Tibial artery (tissue), 4 donors: ENCODE measurements at places on chromosomes 13 and 19.
A peak's percentile ranks its signal among the peaks of the same experiment; 100 is the strongest.

- H3K4me1 ChIP-seq = no peaks in the 10 kb centered on the region
- no peaks in the 10 kb centered on the region for H3K36me3 ChIP-seq
- H3K27me3 ChIP-seq = no peaks in the 10 kb centered on the region
- no peak overlapping the region for H3K4me3 ChIP-seq
- DNase-seq = no peak
- no peak overlapping the region for H3K27ac ChIP-seq
Observed at GRCh38 chr13:90402613-90403012, 944.9 kb upstream of the MIR17HG start.

DNA sequence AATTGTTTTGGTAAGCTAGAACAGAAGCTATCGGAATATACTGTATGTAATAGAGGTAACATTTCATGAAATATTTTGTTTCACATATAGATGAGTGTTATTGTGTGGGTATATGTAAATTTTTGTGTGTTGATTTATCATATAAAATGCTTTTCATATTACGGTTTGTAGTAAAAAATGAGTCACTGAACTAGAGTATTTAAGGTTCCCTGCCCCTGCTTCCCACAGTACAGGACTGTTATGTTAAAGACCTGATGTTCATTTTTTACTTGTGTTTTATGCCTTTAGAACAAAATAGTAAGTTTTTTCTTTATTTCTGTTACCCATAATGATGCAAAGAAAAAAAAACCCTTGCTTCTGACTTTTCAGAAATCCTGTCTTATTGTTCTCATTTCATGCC is 243.4 kb downstream of the ENOX1 start:
- peaks cover 19% of the 10 kb centered on the region for H3K4me1 ChIP-seq
- H3K4me3 ChIP-seq = no peak overlapping the region
- H3K36me3 ChIP-seq = no peaks in the 10 kb centered on the region
- no peaks in the 10 kb centered on the region for H3K27me3 ChIP-seq
- H3K27ac ChIP-seq = no peak overlapping the region

GRCh38 chr19:31289976-31290375 is 59.3 kb downstream of the TSHZ3 start:
- DNase-seq = no peak
- H3K27me3 ChIP-seq = no peaks in the 10 kb centered on the region
- H3K4me3 ChIP-seq = no peak overlapping the region
- no peak overlapping the region for H3K27ac ChIP-seq
- no peaks in the 10 kb centered on the region for H3K36me3 ChIP-seq

GRCh38 chr13:78764665-78765064 is 105.7 kb upstream of the OBI1 start:
- H3K27me3 ChIP-seq = no peaks in the 10 kb centered on the region
- no peaks in the 10 kb centered on the region for H3K4me1 ChIP-seq
- H3K36me3 ChIP-seq = no peaks in the 10 kb centered on the region
- H3K4me3 ChIP-seq = no peak overlapping the region
- no peak for DNase-seq
- no peak overlapping the region for H3K27ac ChIP-seq

DNA sequence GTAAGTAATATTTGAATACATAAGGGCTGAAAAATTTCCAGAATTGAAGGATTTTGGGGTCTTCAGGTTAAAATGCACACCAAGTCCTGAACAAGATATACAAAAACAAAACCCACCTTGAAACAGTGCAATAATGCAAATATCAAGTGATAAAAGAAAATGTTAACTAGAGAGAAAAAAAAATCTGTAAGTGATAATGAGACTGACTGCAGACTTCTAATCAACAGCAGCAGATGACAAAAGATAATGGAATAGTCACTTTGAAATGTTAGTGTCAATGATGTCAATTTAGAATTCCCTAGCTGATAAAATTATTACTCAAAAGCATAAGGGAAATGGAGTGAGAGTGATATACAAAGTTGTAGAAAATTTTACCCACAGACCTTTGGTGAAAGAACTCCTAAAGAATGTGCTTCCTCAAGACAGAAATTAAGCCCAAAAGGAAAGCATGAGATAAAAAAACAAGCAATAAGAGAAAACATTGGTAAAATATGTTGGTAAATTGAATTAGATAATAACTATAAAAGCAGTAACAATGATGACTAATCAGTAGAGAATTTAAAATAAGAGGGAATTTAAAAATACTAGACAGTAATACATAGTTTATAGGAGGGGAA is 12.4 kb upstream of the DGKH start:
- H3K4me3 ChIP-seq = no peak overlapping the region
- no peak overlapping the region for H3K27ac ChIP-seq
- H3K27me3 ChIP-seq = no peaks in the 10 kb centered on the region
- H3K36me3 ChIP-seq = no peaks in the 10 kb centered on the region
- H3K4me1 ChIP-seq = peaks cover 5% of the 10 kb centered on the region
- DNase-seq = no peak

GRCh38 chr13:68369739-68370138 is 1139.6 kb upstream of the PCDH9 start:
- H3K4me1 ChIP-seq = no peaks in the 10 kb centered on the region
- no peak overlapping the region for H3K4me3 ChIP-seq
- H3K36me3 ChIP-seq = no peaks in the 10 kb centered on the region
- no peaks in the 10 kb centered on the region for H3K27me3 ChIP-seq
- DNase-seq = no peak

GRCh38 chr13:75739244-75739868 is 103.2 kb downstream of the LMO7 start:
- peaks cover 20% of the 10 kb centered on the region for H3K4me1 ChIP-seq
- DNase-seq = no peak
- no peaks in the 10 kb centered on the region for H3K27me3 ChIP-seq
- H3K4me3 ChIP-seq = no peak overlapping the region
- no peaks in the 10 kb centered on the region for H3K36me3 ChIP-seq

GRCh38 chr13:109577191-109577700 is 209.1 kb downstream of the IRS2 start:
- H3K4me1 ChIP-seq = no peaks in the 10 kb centered on the region
- no peak overlapping the region for H3K4me3 ChIP-seq
- H3K36me3 ChIP-seq = no peaks in the 10 kb centered on the region
- DNase-seq = no peak
- H3K27ac ChIP-seq = no peak overlapping the region
- H3K27me3 ChIP-seq = no peaks in the 10 kb centered on the region

DNA sequence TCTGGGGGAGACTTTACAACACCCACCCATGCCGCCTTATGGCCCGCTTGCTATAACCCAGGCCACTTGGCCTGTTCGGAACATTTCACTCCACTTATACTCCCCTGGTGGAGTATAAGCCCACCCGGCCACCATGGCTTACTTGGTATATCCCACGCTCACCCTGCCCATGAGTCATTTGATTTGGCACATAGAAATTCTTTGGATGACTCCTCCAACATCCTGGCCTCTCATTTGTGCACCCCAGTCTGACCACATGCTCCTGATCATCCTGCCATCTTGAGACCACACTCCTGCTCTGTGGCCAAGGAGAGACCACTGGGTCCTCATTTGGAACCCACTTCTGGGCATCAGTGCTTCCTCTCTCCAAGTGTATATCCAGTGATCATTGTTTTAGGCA is 5.2 kb downstream of the SPACA6 start:
- DNase-seq = no peak
- H3K36me3 ChIP-seq = peaks cover 53% of the 10 kb centered on the region
- no peak overlapping the region for H3K27ac ChIP-seq
- no peaks in the 10 kb centered on the region for H3K4me1 ChIP-seq

GRCh38 chr19:44499559-44499958 is 763 bp downstream of the ZNF180 start:
- peak overlapping the region; percentile 63 for H3K4me3 ChIP-seq
- peaks cover 30% of the 10 kb centered on the region for H3K36me3 ChIP-seq
- peak overlapping the region; percentile 81 for H3K27ac ChIP-seq
- no peaks in the 10 kb centered on the region for H3K4me1 ChIP-seq
- H3K27me3 ChIP-seq = no peaks in the 10 kb centered on the region

- H3K4me3 ChIP-seq = no peak overlapping the region
Observed at GRCh38 chr19:33296488-33296971, 5.8 kb downstream of the CEBPA start.

GRCh38 chr13:33624740-33625139 is 193.2 kb upstream of the RFC3 start:
- H3K4me3 ChIP-seq = no peak overlapping the region
- H3K27ac ChIP-seq = no peak overlapping the region
- no peaks in the 10 kb centered on the region for H3K4me1 ChIP-seq
- no peaks in the 10 kb centered on the region for H3K36me3 ChIP-seq

- H3K27me3 ChIP-seq = no peaks in the 10 kb centered on the region
- DNase-seq = no peak
- no peaks in the 10 kb centered on the region for H3K4me1 ChIP-seq
- no peak overlapping the region for H3K27ac ChIP-seq
- H3K4me3 ChIP-seq = no peak overlapping the region
Observed at GRCh38 chr19:31328238-31328637, 21.0 kb downstream of the TSHZ3 start.

DNA sequence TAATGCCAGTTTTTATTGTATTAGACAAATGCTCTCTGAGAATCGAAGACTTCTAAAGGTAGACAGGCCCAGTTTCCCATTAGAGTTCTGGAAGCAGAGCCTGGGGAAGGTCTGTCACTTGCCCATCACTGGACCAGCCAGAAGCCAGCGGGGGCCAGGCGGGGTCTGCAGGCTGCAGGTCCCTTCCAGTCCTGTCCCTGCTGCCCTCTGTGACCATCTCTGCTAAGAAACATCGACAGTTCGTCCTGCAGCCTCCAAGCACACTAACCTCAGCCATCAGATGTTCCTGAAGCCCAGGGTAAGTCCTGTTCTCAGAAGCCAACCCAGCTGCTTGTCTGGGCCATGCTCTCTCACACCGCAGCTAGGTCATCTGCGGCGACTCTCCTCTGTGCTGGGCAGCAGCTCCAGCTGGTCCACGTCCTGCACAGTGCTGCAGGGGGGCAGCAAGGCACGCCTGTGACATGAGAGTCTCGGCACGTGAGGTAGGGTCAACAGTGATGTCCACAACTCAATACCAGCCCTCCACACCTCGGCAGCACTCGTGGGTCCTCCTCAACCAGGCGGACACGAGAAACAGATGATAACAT is 2.9 kb upstream of the ADPRHL1 start:
- no peaks in the 10 kb centered on the region for H3K27me3 ChIP-seq
- no peaks in the 10 kb centered on the region for H3K4me1 ChIP-seq
- no peak overlapping the region for H3K27ac ChIP-seq
- H3K36me3 ChIP-seq = peaks cover 81% of the 10 kb centered on the region

DNA sequence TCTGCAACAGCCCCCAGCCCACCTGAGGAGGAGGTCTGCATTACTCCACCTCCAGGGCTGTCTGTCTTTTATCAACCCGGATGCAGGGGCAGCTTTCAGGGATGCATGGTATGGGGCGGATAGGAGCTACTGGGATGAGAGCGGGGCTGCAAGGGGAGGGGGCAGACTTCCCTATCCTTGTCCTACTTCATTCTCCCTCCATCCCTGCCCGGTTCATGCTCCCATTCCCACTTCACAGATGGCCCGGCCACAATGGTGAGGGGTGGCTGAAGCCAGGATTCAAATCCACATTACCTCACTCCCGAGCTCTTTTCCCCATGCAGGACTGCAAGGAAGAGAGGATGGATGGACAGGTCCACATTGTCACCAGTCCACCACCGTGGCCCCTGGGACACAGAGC is 40.5 kb upstream of the VSTM2B start:
- H3K27me3 ChIP-seq = no peaks in the 10 kb centered on the region
- H3K4me1 ChIP-seq = no peaks in the 10 kb centered on the region
- DNase-seq = no peak
- no peak overlapping the region for H3K4me3 ChIP-seq

DNA sequence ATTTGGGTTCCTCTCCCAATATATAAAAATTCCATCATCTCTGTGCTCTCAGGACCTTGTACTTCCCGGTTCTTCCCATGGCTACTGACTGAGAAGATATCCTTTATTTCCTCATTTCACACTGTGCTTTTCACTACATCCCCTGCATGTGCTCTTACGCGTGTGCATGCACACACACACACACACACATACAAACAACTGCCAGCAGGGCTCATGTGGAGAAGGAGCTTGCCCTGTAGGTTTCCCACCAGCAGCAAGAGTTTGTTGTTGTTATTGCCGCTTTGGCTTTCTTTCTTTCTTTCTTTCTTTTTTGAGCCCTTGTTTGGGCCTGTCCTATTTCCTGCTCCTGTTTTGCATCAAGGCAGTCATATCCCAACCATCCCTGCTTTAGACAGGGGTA is 43.6 kb downstream of the TEX26 start:
- H3K36me3 ChIP-seq = no peaks in the 10 kb centered on the region
- H3K27ac ChIP-seq = no peak overlapping the region
- peaks cover 29% of the 10 kb centered on the region for H3K4me1 ChIP-seq

- no peaks in the 10 kb centered on the region for H3K36me3 ChIP-seq
- no peak overlapping the region for H3K27ac ChIP-seq
- DNase-seq = no peak
- no peaks in the 10 kb centered on the region for H3K4me1 ChIP-seq
- H3K27me3 ChIP-seq = no peaks in the 10 kb centered on the region
Observed at GRCh38 chr19:13604902-13605586, 98.8 kb upstream of the CACNA1A start.

DNA sequence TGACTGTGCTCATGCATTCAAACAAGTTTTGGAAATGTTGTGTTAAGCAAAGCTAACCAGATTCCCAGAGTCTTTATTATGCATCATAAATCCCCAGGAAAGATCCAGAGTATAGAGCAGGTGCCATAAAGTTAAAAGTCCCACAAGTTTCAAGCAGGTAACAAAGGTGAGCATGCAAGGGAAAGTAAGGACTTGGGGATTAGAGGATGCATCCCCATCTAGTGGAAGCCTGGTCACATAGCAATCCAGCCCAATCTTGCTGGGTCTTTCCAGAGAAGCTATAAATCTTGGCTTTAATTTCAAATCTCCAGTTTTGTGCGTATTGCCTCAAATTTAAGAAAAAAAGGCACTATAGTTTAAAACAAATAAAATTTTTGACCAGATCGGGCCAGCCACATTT is 72.7 kb downstream of the ZNF254 start:
- peaks cover 31% of the 10 kb centered on the region for H3K36me3 ChIP-seq
- DNase-seq = no peak
- no peak overlapping the region for H3K4me3 ChIP-seq
- no peaks in the 10 kb centered on the region for H3K4me1 ChIP-seq

- no peak overlapping the region for H3K4me3 ChIP-seq
- no peaks in the 10 kb centered on the region for H3K27me3 ChIP-seq
- H3K4me1 ChIP-seq = no peaks in the 10 kb centered on the region
- DNase-seq = peak; percentile 23
- no peak overlapping the region for H3K27ac ChIP-seq
Observed at GRCh38 chr19:33950091-33950750, 153.6 kb downstream of the KCTD15 start.

GRCh38 chr19:38869160-38869835 is 8.8 kb downstream of the RINL start:
- peaks cover 19% of the 10 kb centered on the region for H3K4me1 ChIP-seq
- no peak for DNase-seq

- H3K27ac ChIP-seq = no peak overlapping the region
- H3K4me1 ChIP-seq = no peaks in the 10 kb centered on the region
- H3K36me3 ChIP-seq = no peaks in the 10 kb centered on the region
- DNase-seq = no peak
- H3K4me3 ChIP-seq = no peak overlapping the region
Observed at GRCh38 chr19:15721268-15721667, 6.6 kb upstream of the OR10H2 start.

DNA sequence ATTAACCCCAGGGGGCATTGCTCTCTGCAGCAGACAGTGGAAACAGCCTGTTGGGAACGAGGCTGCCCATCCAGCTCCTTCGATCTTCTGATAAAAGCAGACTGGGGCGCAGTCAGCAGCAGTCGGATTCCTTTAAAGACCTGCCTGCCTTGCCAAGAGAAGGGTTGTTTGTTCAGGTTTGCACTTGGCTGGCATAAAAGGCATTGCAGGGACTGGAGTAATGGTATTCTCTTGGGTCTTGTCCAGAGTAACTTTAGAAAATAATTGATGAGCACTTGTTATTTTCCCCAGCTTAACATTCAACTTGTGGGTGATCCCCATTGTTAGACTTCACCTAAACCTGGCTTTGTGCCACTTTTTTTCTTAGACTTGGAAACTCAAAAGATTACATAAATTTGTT is 67.3 kb upstream of the SLC10A2 start:
- H3K4me1 ChIP-seq = no peaks in the 10 kb centered on the region
- no peak for DNase-seq
- no peak overlapping the region for H3K27ac ChIP-seq
- no peaks in the 10 kb centered on the region for H3K27me3 ChIP-seq
- no peaks in the 10 kb centered on the region for H3K36me3 ChIP-seq
- no peak overlapping the region for H3K4me3 ChIP-seq
